Activated T-helper 1 cell treated with anti-CD3 and anti-CD28 coated beads, Interleukin-12 subunit alpha, Interleukin-12 subunit beta, Interleukin-2, Interleukin-4 antibody, amounts not matched to agents 30 ng/mL and 10 ng/mL and 1 ng/mL, durations not matched to agents 14 hours and 24 hours and 36 hours (primary cell): ENCODE measurements at places on chromosomes 2 and 18. TPM values are rescaled to one million over a fixed set of nuclear protein-coding genes. Genes with fewer than 3 reads are reported as not detected.

GREB1L gene
- total RNA-seq: not detected in 2 replicates

GRCh38 chr2:235859651-235860050 is 308.5 kb downstream of the GBX2 start:
- no peaks in the 10 kb centered on the region for H3K36me3 ChIP-seq
- H3K4me3 ChIP-seq: no peak overlapping the region
- H3K27ac ChIP-seq: no peak overlapping the region
- no peak for DNase-seq

- H3K27me3 ChIP-seq: peaks cover 9% of the 10 kb centered on the region
- no peak overlapping the region for H3K27ac ChIP-seq
- DNase-seq: no peak
- peaks cover 9% of the 10 kb centered on the region for H3K4me1 ChIP-seq
These were observed 252.6 kb upstream of the RASGRP3 start for GRCh38 chr2:33223856-33224255.

- no peaks in the 10 kb centered on the region for H3K27me3 ChIP-seq
- H3K27ac ChIP-seq: no peak overlapping the region
- no peak overlapping the region for H3K4me3 ChIP-seq
These were observed 14.8 kb upstream of the PSD4 start for GRCh38 chr2:113158884-113159553.

DNA sequence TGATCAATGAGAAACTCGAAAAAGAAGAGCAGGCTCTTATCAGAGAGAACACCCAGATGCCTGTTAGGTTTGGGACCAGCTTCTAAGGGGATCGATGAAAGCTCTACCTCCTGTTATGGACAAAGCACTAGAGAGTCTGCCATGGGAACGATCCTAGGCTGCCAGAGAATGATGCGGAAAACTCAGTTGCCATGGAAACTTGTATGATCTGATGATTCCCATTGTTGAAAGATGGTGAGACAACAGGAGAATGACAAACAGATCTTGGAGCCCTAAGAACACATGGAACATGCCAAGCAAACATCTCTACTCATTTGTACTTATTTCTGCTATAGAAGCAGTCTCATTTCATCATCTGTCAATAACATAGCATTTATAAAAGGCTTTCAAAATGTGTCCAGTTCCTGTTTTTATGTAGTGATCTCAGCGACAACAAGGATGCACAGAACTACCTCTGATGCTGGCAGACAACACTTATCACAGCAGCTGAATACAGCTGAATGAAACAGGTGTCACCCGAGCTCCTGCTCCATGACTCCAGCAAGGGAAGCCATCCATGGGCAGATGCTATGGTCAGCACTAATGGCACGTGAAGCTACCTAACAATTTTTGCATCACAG is 59.6 kb downstream of the NCKAP5 start:
- no peak overlapping the region for H3K27ac ChIP-seq
- no peak for DNase-seq
- no peaks in the 10 kb centered on the region for H3K36me3 ChIP-seq
- no peak overlapping the region for H3K4me3 ChIP-seq
- H3K27me3 ChIP-seq: no peaks in the 10 kb centered on the region
